ENCODE measurements at places on chromosomes 3 and 15. TPM values are rescaled to one million over a fixed set of nuclear protein-coding genes. Genes with fewer than 3 reads are reported as not detected.

DNA sequence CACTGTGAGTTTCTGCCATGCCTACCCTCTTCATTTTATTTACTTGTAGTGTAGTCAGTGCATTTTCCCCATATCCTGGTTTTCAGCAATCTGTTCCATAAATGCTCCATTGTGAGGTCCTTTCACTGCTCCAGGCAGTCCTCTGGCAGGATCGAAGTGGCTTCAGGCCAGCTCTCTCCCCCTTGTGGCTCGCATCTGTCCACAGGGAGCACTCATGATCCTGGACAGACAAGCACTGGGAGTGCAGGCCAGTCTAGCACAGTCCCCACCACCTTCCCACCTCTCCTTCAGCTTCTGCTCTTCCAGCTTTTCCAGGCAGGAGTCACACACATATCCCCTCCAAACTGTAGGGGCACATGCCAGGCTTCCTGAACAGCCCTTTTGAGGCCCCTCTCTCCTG is 173.6 kb downstream of the PPM1L start:
- no peak for DNase-seq

- peak; percentile 2 for DNase-seq
Measured at GRCh38 chr15:23877502-23878412, 190.7 kb upstream of the NDN start.

GRCh38 chr15:72685925-72686794 is at the start of the genes BBS4 and HIGD2B:
Gene BBS4, plus strand, starts transcription at chr15:72686207. Its CDS starts 21 bp downstream, at chr15:72686228.
Gene HIGD2B, minus strand, starts transcription at chr15:72686182. Its CDS starts 9,808 bp downstream, at chr15:72676374.
- peak; percentile 71 for DNase-seq

- DNase-seq = peak; percentile 5
Measured at GRCh38 chr3:117510396-117510795, 800.8 kb downstream of the TUSC7 start.

- peak; percentile 63 for DNase-seq
Measured at GRCh38 chr3:186614597-186615483, 2.0 kb downstream of the AHSG start.

GRCh38 chr3:149646181-149646766 is 11.6 kb downstream of the WWTR1 start:
- no peak for DNase-seq

GRCh38 chr3:169432708-169433432 is 230.6 kb downstream of the MECOM start:
- DNase-seq = peak; percentile 19

DNA sequence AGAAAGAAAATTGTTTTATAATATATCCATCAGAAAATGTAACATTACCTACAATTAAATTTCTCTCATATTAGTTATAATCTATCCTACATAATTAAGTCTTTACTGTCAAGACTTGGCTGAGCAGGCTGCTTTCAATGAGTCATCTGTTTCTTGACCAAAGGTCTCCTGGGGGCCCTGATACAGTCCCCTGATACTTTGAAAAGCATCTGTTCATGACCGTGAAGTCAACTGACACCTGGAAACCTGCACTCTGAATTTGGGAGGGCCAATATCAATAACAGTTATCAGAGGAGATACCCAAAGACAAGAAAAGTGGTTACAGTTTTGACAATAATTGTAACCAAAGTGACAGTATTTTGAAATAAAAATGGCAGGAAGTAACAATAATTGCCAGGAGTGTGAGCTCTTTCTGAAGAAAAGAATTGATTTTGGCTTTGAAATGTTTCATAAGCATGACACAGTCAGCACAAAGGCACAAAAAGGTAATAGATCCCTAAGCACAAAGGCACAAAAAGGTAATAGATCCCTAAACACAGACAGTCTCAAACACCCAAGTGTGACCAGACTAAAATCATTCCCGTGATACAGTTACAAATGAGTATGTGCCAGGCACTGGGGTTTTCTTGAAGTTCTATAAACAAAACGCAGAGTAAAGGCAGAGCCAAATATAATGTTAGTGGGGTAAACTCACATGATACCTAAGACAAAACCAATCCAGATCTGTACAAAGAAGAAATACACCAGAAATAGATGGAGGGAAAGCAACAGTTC is 260.7 kb downstream of the PLOD2 start:
- DNase-seq = no peak

GRCh38 chr3:4476496-4476895 is 9.4 kb upstream of the SUMF1 start:
- no peak for DNase-seq

ADCY5 gene
- 0.01 TPM for polyA plus RNA-seq

KCNMB2 gene
- polyA plus RNA-seq = not detected

CSPG5 gene
- 0.07 TPM for polyA plus RNA-seq

B3GNT5 gene
- 17.6 TPM for polyA plus RNA-seq

ALPK3 gene
- 0.02 TPM for polyA plus RNA-seq

NTRK3 gene
- not detected for polyA plus RNA-seq

PPIB gene
- polyA plus RNA-seq = 1,164 TPM

LTF gene
- not detected for polyA plus RNA-seq
